ENCODE measurements at places on chromosomes 7 and 10. TPM values are rescaled to one million over a fixed set of nuclear protein-coding genes. Genes with fewer than 3 reads are reported as not detected.

The CALHM3 gene
- not detected for total RNA-seq

GRCh38 chr7:1130021-1130990 is 29.7 kb downstream of the ZFAND2A start:
- no peak for DNase-seq
- H3K27ac ChIP-seq, result no peak overlapping the region

GRCh38 chr10:73251683-73252444 is 580 bp downstream of the MRPS16 start:
- peaks cover 19% of the 10 kb centered on the region for H3K4me1 ChIP-seq
- H3K36me3 ChIP-seq, result peaks cover 4% of the 10 kb centered on the region
- no peaks in the 10 kb centered on the region for H3K27me3 ChIP-seq

The SEC23IP gene
- 16.0 TPM for total RNA-seq

- no peaks in the 10 kb centered on the region for H3K27me3 ChIP-seq
- no peak overlapping the region for H3K4me3 ChIP-seq
- H3K4me1 ChIP-seq, result peaks cover 5% of the 10 kb centered on the region
- no peak for DNase-seq
- H3K27ac ChIP-seq, result no peak overlapping the region
These were observed 5.1 kb downstream of the TBL2 start for GRCh38 chr7:73573276-73573675.

The HABP2 gene
- total RNA-seq, result not detected

DNA sequence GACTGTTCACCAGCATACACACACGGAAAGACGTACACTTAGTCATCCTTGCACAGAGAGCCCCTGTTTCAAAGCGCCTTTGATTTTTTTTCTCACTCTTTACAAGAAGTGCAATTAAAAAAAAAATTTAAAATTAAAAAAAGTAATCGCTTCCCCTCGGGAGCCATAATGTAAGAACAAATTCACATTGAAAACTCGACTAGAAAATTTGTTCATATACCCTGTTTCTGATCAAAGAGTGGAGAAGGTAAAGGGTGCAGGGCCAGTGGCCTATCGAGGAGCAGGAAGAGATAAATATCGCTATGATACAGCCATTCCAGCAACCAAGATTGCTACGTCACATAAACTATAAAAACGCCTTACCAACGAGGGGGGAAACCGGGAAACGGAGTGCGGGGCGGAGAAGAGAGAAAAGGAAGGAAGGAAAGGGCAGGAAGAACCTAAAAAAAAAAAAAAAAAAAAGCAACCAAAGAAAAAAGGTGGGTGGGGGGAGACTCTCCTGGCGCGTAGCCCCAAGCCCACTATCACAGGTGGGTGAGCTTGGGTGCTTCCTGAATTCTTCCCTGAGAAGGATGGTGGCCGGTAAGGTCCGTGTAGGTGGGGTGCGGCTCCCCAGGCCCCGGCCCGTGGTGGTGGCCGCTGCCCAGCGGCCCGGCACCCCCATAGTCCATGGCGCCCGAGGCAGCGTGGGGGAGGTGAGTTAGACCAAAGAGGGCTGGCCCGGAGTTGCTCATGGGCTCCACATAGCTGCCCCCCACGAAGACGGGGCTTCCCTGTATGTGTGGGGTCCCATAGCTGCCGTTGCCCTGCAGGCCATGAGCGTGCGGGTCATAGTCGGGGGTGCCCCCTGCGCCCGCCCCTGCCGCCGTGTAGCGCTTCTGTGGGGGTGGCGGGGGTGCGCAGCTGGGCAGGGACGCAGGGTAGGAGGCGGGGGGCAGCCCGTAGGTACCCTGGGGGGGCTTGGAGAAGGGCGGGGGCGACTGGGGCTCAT is 5.2 kb upstream of the HOXA2 start:
- DNase-seq, result no peak
- H3K4me1 ChIP-seq, result no peaks in the 10 kb centered on the region
- H3K36me3 ChIP-seq, result no peaks in the 10 kb centered on the region
- H3K27me3 ChIP-seq, result peaks cover 38% of the 10 kb centered on the region
- H3K27ac ChIP-seq, result peak overlapping the region; percentile 93

GRCh38 chr10:11210211-11210922 is 192.7 kb downstream of the CELF2 start:
- H3K27me3 ChIP-seq, result no peaks in the 10 kb centered on the region
- peaks cover 28% of the 10 kb centered on the region for H3K4me1 ChIP-seq
- no peak overlapping the region for H3K4me3 ChIP-seq
- peak; percentile 57 for DNase-seq
- no peaks in the 10 kb centered on the region for H3K36me3 ChIP-seq
- H3K27ac ChIP-seq, result no peak overlapping the region

GRCh38 chr7:17153536-17153935 is 144.9 kb upstream of the AHR start:
- no peaks in the 10 kb centered on the region for H3K36me3 ChIP-seq
- no peaks in the 10 kb centered on the region for H3K27me3 ChIP-seq
- no peaks in the 10 kb centered on the region for H3K4me1 ChIP-seq

The CLDN4 gene
- total RNA-seq, result 208 TPM

GRCh38 chr7:24700521-24701260 is 56.6 kb downstream of the GSDME start:
- DNase-seq, result peak; percentile 59
- H3K27ac ChIP-seq, result peak overlapping the region; percentile 87
- peaks cover 32% of the 10 kb centered on the region for H3K4me1 ChIP-seq
- H3K4me3 ChIP-seq, result no peak overlapping the region
- no peaks in the 10 kb centered on the region for H3K27me3 ChIP-seq

The OLAH gene
- not detected for total RNA-seq

DNA sequence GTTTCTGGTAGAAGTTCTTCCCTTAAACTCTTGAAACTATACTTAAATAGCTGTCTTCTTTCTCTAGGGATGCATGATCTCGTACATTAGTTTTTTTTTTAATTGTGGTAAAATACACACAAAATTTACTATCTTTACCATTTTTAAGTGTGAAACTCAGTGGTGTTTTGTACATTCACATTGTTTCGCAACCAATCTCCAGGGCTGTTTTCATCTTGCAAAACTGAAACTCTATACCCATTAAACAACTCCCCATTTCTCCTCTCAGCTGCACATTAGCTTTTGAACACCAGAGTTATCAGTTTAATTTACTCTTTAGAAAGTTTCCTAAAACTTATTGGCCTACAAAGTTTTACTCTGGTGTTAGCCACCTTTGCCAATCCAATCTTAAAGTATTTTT is 45.5 kb upstream of the PRKAR2B start:
- H3K4me3 ChIP-seq, result no peak overlapping the region
- no peaks in the 10 kb centered on the region for H3K4me1 ChIP-seq
- H3K27ac ChIP-seq, result no peak overlapping the region
- H3K27me3 ChIP-seq, result no peaks in the 10 kb centered on the region
- no peaks in the 10 kb centered on the region for H3K36me3 ChIP-seq
- no peak for DNase-seq

The TUBB8 gene
- total RNA-seq, result 0.40 TPM

- DNase-seq, result no peak
- H3K27ac ChIP-seq, result no peak overlapping the region
- no peak overlapping the region for H3K4me3 ChIP-seq
- H3K36me3 ChIP-seq, result peaks cover 16% of the 10 kb centered on the region
- no peaks in the 10 kb centered on the region for H3K4me1 ChIP-seq
These were observed 28.6 kb downstream of the NAMPT start for GRCh38 chr7:106256144-106256543.

- H3K36me3 ChIP-seq, result no peaks in the 10 kb centered on the region
- no peak for DNase-seq
- H3K4me1 ChIP-seq, result no peaks in the 10 kb centered on the region
- H3K27me3 ChIP-seq, result no peaks in the 10 kb centered on the region
- no peak overlapping the region for H3K4me3 ChIP-seq
These were observed 210.1 kb downstream of the AUTS2 start for GRCh38 chr7:69808391-69808790.

The SLC26A3 gene
- not detected for total RNA-seq

Data from thyroid gland (tissue), 4 donors.